ENCODE measurements at places on chromosomes 5 and 9. TPM values are rescaled to one million over a fixed set of nuclear protein-coding genes. Genes with fewer than 3 reads are reported as not detected.

The FTMT gene
- not detected for total RNA-seq

The HDHD3 gene
- 13.5 TPM for total RNA-seq

The PCDHA12 gene
- total RNA-seq, result not detected

The HSPB3 gene
- total RNA-seq, result not detected

The IFNA2 gene
- not detected for total RNA-seq

The CRB2 gene
- total RNA-seq, result 0.14 TPM

The COL23A1 gene
- not detected for total RNA-seq

The CAVIN4 gene
- total RNA-seq, result 0.36 TPM

The SMC2 gene
- 23.1 TPM for total RNA-seq

The KCNV2 gene
- not detected for total RNA-seq

The CNTFR gene
- total RNA-seq, result not detected

The NMUR2 gene
- not detected for total RNA-seq

The LIX1 gene
- under 0.01 TPM for total RNA-seq

All from epithelial cell of proximal tubule (primary cell).